Fibroblast of the conjunctiva (primary cell): ENCODE measurements at places on chromosomes 5 and 9.

DNA sequence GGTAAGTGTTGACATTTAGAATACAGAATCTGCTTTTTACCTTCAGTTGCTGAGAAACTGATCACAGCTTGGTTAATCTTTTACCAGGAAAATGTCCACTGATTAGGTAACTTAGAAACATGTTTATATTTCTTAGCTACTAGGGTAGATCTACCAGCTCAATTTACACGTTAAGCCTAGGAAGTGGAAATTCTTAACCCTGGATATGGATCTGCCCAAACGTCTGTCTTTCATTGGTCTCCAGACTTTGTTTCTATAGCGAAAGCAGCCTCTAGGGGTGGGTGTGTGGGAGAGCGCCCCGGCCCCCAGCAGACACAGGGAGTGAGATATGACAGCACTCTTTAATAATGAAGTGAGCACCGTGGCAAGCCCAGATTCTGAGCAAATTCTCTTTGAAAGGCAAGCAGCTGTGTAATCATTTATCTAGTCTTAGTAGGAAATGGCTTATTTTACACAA is 141.6 kb upstream of the ZNF608 start:
- no peak for DNase-seq

GRCh38 chr5:99320436-99320835 is 391.6 kb upstream of the CHD1 start:
- DNase-seq, result no peak

DNA sequence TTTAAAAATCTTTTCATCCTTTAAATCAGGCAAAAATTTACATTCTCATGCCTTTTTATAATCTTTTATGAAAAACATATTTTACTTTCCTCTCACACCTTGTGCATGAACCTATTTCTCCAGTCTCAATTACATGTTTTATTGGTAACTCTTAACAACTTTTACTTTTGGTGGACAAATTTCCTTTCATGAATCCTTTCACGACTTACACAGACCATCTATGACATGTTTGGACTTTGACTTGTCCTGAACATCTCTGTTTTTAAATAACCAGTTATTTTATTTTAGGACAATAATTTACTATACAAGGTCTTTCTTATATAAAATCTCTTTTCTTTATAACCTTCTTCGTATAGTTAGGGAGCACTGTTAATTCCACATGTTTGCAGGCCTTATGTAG is 26.5 kb upstream of the MTMR12 start:
- no peak for DNase-seq

- DNase-seq, result no peak
These were observed 57.7 kb upstream of the EGFL7 start for GRCh38 chr9:136604823-136605525.

DNA sequence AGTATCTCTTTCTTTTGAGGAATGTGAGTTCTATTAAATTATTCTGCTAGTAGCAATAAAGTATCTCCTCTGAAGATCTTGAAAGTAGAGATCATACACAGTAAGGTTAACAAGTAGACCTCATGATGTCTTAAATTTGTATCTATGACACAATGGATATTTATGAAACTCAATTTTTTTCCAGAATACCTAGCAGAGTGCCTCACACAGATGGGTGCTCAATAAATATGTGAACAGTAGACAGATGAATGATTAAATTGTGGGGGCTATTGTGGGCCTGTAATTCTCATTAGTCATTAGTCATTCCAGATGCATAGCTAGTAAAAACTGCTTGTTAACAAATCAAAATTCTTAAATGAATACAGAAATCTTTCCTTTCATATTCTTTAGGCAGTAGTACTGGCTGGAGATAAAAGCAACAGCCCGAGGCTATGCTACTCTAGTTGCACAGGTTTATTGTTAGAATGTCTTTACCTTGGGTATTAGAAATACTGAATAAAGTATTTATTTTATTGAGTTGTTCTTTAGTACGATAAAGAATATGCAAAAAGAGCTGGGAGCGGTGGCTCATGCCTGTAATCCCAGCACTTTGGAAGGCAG is 22.0 kb downstream of the CHD1 start:
- DNase-seq, result no peak

GRCh38 chr5:135667673-135668072 is 88.9 kb upstream of the CXCL14 start:
- DNase-seq, result no peak

DNA sequence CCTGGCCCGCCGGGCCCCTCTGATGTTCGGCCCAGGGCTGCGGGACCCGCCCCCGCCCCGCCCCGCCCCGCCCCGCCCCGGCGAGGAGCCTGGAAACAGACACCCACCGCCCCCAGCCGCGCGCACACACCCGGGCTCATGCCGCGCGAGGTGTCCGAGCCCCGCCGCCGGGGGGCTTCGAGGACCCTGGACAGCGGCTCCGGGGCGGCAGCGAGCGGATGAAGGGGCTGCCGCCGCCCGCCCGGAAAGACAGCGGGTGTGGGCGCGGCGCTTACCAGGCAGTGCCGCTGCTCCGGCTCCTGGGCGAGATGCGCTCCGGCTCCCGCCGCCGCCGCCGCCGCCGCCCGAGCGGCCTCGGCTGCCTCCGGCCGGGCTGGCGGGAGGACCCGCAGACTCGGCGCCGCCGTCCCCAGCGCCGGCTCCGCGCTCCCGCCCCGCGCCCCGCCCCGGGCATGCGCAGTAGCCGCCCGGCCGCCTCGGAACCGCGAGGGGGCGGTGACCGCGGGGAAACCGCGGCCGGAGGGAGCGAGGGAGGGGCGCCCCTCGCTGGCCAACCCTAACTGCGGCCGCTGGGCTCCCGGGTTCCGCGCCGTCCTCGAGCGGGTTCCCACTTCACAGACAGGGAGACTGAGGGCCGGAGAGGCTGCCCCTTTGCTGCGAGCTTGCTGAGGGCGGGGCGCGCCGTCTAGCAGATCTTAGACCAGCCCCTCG is at the start of gene GPRIN1:
Gene GPRIN1, minus strand, starts transcription at position 433 of the 711 bp plus-strand sequence. CDS start 10,322 bp downstream, outside the sequence.
- DNase-seq, result peak; percentile 10

DNA sequence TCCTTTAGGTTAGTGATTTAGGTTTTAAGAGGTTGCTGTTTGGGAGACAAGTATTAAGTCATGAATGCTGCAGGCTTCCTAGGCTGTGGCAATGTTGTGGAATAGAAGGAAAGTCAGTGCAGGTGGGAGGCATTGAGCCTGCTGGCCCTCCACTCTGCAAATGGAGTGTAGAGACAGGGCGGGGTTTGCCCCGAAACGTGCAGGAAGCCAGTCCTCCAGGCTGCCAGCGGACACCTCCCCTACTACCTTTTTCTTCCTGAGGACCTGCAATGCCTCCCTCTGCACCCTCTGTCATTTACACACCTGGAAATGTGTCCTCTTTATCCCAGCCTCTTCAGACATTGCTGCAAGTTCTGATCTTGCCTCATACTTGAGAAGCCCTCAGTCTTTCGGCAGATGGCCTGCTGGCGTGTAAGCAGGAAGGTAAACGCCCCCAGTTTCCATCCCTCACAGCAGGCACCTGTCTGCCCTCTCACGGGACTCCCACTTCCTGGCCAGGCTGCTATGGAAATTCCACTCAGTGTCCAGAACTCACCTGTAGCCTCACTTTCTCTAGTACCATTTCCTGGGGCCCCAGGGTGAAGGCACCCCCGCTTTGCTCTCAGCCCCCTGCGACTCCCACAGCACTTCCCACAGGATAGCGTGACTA is 81.6 kb upstream of the BOD1 start:
- no peak for DNase-seq

DNA sequence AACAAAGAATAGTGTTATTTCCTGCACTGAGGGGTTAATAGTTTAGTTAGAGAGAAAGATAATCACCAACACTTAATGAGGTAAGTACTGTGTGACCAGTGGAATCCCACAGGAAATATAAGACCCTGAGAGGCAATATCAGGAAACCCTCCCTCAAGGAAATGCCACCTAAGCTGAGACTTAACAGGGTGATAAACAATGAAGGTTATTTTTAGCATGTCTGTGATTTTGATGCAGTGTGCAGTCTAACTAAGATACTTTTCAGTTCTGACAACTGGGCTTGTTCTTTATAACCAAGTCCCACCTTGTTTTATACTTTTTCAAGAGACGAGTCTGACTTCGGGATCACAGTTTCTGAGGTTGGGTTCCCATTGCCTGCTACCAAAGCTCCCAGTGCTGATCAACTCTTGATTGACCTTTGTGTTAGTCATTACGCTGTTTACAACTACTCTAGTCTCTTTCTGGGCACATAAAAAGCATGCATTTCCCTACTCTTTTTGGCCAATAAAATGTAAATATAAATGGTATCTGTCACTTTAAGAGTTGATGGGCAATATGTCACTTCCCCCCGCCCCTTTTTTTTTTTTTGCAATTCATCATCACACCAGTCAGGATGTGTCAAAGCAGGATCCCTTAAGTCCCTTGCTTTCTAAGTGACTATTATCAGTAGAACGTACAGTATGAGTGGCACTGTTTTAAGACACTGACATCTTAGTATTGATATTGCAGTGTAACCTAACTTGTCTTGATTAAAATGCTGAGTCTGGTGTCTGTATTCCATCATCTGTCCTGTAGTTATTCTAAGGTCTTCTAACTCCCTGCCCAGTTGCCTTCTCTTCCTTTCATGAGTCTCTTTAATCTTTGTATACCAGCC is 31.4 kb downstream of the C6 start:
- no peak for DNase-seq

DNA sequence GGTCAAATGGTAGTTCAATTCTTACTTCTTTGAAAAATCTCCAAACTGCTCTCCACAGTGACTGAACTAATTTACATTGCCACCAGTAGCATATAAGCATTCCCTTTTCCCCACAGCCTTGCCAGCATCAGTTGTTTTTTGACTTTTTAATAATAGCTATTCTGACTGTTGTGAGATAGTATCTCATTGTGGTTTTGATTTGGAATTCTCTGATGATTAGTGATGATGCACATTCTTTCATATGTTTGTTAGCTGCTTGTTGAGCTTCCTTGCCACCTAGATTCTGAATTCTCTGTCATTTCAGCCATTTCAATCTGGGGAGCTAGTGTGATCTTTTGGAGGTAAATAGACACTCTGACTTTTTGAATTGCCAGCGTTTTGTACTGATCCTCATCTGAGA is 24.0 kb downstream of the CDK20 start:
- no peak for DNase-seq
